MCF 10A (cell line): ENCODE measurements at places on chromosomes 13 and 19.
A peak's percentile ranks its signal among the peaks of the same experiment; 100 is the strongest.

GRCh38 chr13:113402471-113403254, 38.7 kb upstream of the GRTP1 start:
- no peak for DNase-seq

DNA sequence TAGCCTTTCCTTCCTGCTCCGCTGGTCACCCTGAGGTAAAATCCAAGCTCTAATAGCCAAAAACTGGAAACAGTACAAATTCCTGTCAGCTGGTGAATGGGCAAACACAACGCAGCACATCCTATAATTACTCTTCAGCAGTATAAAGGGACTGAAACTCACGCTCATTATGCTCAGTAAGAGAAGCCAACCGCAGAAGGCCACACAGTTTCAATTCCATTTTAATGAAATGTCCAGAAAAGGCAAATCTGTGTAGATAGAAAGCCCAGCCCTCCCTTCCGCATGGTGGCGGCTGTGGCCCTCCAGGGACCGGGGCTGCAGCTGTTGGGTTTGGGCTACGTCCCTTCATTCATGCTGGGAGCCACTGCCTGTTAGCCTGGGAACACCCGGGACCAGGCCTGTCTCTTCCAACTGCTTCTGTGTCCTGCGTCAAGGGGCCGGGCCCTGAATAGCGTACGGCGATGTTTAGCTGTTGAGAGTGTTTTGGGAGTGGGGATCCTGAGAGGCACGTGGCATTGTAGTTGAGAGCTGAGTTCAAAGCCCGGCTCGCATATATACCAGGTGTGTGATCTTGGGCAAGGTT, 23.5 kb downstream of the NKPD1 start:
- DNase-seq, result no peak

- DNase-seq, result peak; percentile 49
Observed at GRCh38 chr13:60397704-60398378, 821 bp downstream of the TDRD3 start.

- DNase-seq, result no peak
Observed at GRCh38 chr19:1700733-1701663, 48.6 kb upstream of the TCF3 start.

DNA sequence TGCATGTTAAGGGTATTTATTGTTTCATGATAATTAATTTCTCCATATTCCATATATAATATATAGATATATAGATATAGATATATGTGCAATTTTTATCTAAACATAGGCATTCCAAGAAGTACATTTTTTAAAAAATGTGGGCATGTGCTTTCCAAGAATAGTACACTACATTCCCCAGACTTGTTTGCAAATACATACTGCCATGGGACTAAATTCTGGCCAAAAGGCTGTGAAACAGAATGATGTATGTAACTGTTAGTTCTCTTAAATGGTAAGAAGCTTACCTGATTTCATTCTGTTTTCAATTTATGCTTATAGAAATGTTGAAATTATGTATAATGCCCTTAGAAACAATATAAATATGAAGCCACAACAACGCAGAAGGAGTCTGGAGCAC, 503.2 kb upstream of the SPRY2 start:
- no peak for DNase-seq

DNA sequence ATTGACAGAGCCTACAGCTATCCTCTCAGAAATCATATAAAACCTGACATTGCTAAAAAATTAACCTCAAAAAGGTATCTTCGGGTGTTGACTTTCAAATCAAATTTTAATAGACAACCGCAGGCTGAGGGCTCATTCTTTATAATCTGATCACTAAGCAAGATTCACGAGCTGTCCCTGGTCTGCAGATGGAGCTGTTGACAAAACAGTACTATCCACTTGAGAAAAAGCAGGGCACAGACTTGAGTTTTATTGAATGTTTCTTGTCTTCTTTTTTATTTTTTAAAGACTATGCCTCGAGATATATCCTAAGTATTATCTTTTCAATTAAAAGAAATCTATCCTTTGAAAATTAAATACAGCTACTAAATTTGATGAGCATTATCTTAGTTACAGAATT, 540.5 kb downstream of the PCDH9 start:
- DNase-seq, result peak; percentile 19

DNA sequence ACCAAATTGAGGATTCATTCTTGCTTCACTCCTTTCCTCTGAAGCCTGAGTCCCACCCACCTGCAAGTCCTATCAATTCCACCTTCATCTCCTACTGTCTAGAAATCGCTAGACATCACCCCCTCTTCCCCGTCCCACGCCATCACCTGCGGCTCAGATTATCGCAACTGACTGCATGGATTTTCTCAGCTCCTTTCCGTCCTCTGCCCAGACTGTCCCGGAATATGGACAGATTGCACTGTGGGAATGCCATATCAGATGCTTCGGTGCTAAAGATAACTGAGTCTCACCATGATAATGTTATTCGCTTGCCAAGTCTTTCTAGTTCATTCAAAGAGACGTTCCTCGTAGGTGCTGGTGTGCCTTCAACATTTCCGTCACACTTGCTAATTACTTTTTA, 66.4 kb upstream of the USP29 start:
- DNase-seq, result no peak

- DNase-seq, result no peak
Observed at GRCh38 chr19:52917531-52917930, 5.7 kb downstream of the ZNF888 start.

GRCh38 chr13:64480672-64481071, 2749.5 kb downstream of the PCDH9 start:
- DNase-seq, result no peak

DNA sequence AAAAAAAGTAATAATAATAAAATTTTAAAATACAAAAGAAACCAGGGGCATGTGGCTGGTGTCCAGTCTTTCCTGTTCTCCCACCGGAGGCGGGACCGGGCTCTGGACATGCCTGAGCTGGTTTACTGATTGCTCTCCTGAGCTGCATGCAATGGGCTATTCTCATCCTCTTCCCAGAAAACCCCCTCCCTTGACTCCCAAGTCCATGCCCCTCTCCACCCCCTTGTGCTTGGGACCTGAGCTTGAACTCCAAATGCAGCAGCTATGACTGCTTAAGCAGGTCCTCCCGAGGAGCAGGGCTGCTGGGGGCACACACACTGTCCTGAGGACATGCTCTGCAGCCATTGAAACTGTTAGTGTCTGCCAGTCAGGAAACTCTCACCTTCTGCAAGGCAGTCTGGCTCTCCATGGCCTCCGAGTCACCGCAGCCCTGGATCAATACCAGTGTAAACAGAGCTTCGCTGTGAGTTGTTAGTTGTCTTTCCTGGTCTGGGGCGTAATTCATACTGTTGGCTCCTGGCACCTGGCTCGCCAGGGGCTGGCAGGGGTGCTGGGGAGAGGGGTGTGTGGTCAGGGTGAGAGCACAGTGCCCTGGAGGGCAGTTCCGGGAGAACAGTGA, 41.6 kb upstream of the CHST8 start:
- no peak for DNase-seq

DNA sequence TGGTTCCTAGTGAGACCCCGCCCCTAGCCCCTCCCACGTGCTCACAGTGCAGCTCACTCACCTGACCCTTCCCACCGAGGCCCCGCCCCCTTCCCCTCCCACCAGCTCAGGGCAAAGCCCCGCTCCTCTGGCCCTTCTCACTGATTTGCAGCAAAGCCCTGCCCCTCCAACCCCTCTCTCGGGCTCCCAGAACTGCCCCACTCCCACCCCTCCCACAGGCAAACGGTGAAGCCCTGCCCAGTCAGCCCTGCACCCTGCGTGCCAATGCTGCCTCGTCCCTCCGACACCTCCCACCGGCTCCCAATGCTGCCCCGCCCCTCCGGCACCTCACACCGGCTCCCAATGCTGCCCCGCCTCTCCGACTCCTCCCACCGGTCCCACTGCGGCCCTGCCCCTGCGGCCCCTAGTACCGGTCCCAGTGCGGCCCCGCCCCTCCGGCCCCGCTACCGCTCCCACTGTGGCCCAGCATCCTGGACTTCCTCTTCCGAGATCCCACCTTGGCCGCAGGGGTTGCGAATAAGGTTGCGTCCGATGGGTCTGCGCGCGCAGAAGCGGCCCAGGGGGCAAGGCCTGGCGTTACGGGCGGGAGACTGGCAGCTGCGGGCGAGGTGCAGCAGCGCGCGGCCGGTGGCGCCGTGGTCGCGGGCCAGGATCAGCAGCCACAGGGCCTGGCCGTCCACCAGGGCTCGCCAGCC, 834 bp downstream of the FBXO27 start:
- DNase-seq, result peak; percentile 96

- DNase-seq, result no peak
Observed at GRCh38 chr13:110352735-110353134, 45.7 kb downstream of the COL4A2 start.

- DNase-seq, result no peak
Observed at GRCh38 chr13:111490611-111491010, 170.2 kb downstream of the TEX29 start.

DNA sequence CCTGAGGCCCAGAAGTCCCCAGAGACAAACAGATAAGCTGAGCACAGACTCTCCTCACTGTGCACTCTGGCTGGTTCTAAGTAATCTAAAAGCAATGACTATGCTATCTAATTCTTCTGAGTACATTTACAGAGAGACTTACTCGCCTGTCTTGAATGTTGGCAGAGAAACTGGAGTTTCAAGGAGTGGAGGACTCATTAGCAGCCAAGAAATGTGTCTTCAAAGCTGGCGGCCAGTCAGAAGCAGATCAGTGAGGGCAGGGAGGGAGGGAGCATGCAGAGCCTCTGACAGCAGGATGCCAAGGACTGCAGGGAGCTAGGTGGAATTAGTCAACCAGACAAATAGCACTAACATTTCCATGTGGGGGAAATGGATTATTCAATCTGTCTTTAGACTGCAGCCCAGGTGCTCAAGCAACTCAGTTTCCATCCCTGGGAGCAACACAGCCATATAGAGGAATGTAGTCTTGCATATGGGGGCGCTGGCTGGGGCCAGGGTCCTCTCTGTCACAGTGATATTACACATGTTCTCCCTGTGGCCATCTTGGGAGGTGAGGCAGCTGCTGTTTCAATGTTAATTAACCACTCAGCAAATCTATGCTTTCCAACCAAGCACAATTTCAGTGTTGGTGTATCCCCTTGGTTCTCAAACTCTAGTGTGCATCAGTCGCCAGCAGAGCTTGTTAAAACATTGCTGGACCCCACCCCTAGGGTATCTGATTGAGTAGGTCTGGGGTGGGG, 97.9 kb downstream of the CCNA1 start:
- DNase-seq, result peak; percentile 66

- peak; percentile 97 for DNase-seq
Observed at GRCh38 chr13:44311011-44311780, 62.4 kb upstream of the SERP2 start.

- no peak for DNase-seq
Observed at GRCh38 chr19:2487090-2487489, 11.2 kb downstream of the GADD45B start.

GRCh38 chr19:1393841-1394240, 7.5 kb downstream of the GAMT start:
- DNase-seq, result no peak

GRCh38 chr13:36282821-36283432, 14.7 kb downstream of the CCDC169 start:
- DNase-seq, result peak; percentile 58

GRCh38 chr13:48993150-48993549, 17.4 kb downstream of the FNDC3A start:
- DNase-seq, result no peak

DNA sequence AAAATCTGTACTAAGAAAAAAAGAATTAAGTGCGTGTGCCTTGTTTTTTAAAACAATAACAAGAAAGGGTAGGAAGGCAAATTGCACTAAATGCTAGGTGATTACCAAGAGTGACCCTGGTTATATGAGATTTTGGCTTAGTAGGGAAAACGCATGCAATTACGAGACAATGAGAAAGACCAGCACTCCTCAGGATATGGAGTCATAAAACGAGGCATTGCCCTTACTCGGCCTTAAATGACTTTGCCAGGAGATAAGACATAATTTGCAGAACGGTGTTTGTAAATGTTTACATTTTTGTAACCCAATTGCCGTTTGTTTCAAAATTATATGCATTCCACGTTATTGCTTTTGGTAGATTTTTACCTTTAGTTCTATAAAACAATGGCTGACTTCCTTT, 179.8 kb downstream of the RBM26 start:
- no peak for DNase-seq

DNA sequence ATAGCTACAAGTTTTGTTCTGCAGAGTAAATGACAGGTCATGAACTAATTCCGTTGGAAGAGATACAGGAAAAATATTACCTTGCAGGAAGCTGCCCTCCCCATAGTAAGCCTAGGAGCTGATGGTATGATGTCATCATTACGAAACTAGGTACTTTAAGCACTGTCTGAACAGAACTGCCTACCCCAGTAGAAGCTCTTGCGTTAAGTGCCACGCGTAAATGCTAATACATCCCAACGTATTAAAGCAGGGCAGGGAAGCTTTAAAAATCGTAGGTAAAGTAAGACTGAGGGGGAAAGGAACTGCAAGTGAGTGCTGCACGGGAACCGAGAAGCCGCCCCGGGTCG, 572 bp downstream of the UGGT2 start:
- DNase-seq, result peak; percentile 69

- DNase-seq, result no peak
Observed at GRCh38 chr13:112776971-112777370, 87.1 kb downstream of the ATP11A start.

DNA sequence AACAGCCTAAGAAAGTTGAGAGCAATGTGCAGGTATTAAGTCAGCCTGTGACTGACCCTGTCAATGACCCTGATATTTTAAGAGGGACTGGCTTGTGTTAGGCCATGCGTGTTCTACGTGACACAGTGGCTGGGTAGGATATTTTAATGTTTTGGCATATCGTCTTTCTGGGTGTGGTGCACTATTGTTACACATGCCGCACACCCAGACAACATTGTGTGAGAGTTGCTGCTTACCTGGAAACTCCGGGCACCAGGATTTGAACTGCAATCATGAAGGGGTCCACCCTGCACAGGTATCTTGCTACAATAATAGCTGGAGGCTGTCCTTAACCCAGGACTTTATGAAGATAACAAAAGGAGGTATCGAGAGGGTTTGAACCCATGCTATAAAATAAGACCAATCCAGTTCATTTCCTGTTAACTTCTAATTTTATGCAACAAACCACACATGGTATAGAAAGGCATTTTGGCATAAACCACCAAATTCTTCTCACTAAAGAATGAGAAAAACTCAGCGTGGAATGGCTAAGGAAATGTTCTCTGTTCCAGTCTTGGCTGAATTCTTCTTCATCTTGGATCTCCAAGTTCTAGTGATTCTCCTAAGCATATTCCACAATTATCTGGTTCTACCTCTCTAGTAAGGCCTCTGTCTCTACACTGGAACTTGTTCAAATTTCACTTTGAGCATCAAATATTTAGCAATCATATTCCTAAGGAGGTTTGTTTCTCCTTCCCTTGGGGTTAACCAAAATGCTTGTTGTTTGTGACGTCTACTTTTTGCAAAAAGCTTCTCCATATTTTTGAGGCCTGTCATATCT, 38.7 kb upstream of the POMP start:
- no peak for DNase-seq
